ENCODE measurements at places on chromosomes 6 and 20.

DNA sequence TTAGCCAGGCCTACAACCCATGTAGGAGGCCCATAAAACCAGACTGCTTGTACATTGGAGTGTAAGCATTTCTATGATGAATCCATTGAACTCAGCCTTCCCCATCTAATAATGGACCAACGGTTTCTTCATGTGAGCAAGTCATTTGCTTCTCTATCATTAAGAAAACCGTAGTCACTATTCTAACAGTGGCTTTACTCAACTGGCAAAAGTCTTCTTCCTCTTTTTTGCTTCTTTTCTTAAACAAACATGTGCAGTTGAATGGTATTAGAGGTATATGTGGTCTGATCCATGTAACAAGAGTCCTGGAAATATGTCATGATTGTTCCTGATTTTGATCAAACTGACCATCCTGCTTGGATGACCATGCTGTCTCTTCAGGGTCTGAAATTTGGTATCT, 132.4 kb upstream of the STXBP5 start:
- DNase-seq = no peak

DNA sequence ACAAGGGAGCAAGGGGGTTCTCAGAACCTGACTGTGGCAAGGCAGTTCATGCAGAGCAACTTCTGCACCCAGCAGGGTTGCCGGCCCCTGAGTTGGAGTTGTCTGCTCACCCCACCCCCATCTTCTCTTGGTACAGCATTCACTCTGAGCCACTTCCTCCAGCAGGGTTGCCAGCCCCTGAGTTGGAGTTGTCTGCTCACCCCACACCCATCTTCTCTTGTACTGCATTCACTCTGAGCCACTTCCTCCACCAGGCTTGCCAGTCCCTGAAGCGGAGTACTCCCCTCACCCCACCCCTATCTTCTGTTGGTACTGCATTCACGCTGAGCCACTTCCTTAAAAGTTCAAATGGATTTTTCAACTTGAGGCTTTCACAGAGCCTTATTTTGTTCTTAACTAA, 79.7 kb upstream of the SYNDIG1 start:
- DNase-seq = no peak

DNA sequence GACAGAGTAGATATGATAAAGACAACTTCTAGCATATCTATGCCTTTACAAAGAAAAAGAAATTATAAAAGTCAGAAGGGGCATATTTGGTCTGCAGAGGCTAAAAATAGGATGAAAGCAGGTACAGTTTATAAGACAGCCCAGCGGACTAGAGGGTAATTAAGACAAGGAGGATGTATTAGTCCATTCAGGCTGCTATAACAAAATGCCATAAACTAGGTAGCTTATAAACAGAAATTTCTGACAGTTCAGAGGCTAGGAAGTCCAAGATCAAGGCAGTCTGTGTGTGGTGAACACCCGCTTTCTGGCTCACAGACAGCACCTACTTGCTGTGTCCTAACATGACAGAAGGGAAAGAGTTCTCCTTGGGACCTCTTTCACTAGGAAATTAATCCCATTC, 5.7 kb downstream of the HBS1L start:
- no peak for DNase-seq

- DNase-seq = no peak
These were observed 391.6 kb downstream of the ADGRB3 start for GRCh38 chr6:69026715-69027114.

- DNase-seq = no peak
These were observed 2.9 kb upstream of the IER3 start for GRCh38 chr6:30747300-30747687.

GRCh38 chr6:105592329-105592728, 189.4 kb upstream of the PREP start:
- DNase-seq = no peak

DNA sequence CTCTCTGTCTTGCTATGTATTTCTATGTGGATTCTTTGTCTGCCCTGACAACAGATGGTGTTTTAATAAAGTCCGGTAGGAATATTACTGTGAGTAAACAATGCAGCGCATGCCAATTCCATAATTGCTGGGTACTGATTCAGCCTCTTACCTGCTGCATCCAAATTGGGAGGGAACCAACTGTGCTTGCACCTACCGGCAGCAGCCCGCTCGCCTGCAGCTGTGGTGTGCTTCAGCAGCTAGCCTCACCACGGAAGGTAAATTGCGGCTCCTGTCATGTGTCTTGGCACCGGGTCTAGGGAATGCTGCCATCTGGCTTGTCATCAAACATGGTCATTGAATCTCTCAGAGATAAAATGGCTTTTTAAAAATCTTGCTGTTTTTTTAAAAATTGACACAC, 704.8 kb upstream of the SLC35B3 start:
- DNase-seq = no peak

- no peak for DNase-seq
These were observed 15.1 kb upstream of the HCK start for GRCh38 chr20:32036716-32037485.

DNA sequence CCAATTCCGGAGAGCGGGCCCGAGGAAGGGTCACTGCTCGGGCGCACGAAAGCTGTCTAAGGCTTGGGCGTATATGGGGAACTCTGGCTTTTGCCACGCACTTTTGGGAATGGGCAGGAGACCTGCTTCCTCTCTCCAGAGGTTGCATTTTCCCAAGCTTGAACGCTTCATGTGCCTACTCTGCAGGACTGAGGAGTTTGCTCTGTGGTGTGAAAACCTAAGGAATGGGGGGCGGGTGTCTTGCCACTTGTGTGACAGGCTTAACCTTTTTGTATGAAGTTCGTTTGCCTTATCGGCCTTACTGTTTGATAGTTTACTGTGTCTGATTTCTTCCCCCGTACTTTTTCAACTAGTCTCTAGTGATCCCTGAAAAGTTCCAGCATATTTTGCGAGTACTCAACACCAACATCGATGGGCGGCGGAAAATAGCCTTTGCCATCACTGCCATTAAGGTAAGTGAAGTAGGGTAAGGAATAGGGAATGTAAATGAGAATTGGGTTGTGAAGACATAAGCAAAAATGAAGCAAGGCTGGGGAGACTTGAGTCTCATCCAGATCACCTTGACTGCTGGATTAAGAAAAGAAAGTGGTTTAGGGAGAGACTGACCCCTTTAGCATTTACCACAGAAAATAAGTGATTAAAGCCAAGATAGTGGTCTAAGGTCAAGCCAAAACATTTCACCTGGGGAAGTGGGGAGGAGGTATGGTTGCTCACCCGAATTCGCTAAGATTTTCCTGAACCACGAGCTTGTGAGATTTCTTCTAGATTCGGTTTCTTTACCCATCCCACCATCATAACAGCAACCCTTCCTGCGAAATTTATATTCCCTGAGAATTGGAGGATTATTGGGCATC, 627 bp downstream of the RPS18 start:
- no peak for DNase-seq

DNA sequence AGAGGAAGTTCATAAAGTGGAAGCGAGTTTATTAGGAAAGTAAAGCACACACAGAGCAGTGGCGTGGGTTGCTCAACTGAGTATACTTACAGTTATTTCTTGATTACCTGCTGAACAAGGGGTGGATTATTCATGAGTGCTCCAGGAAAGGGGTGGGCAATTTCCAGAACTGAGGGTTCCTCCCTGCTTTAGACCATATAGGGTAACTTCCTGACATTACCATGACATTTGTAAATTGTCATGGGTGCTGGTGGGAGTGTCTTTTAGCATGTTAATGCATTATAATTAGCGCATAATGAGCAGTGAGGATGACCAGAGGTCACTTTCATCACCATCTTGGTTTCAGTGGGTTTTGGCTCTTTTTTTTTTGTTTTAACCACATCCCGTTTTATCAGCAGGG, 29.8 kb downstream of the PDYN start:
- DNase-seq = no peak

GRCh38 chr20:16042731-16043130, 530.5 kb downstream of the KIF16B start:
- no peak for DNase-seq

- DNase-seq = no peak
These were observed 51.9 kb downstream of the B4GALT5 start for GRCh38 chr20:49661560-49662329.

- DNase-seq = no peak
These were observed 435 bp downstream of the ZSWIM3 start for GRCh38 chr20:45857882-45858216.

- no peak for DNase-seq
These were observed 42.2 kb upstream of the ZFAND3 start for GRCh38 chr6:37777272-37777834.

GRCh38 chr6:44037847-44038542, 89.3 kb downstream of the MRPL14 start:
- no peak for DNase-seq

- no peak for DNase-seq
These were observed 11.6 kb upstream of the STX16 start for GRCh38 chr20:58639182-58640146.

All from H54 (cell line).